A549 (cell line): ENCODE measurements at places on chromosomes 2 and 18. TPM values are rescaled to one million over a fixed set of nuclear protein-coding genes. Genes with fewer than 3 reads are reported as not detected.

LTBP1 gene
- polyA plus RNA-seq, result 17.6 to 24.2 TPM (median 23.8 TPM) in 3 replicates

ASB18 gene
- not detected in 3 replicates for polyA plus RNA-seq

GRCh38 chr18:48838921-48839818 is 111.6 kb downstream of the SMAD7 start:
- peak; percentile 45 for DNase-seq

DSG4 gene
- not detected in 3 replicates for polyA plus RNA-seq

GRCh38 chr2:112705575-112705974 is 15.2 kb upstream of the NT5DC4 start:
- no peak for DNase-seq

DNA sequence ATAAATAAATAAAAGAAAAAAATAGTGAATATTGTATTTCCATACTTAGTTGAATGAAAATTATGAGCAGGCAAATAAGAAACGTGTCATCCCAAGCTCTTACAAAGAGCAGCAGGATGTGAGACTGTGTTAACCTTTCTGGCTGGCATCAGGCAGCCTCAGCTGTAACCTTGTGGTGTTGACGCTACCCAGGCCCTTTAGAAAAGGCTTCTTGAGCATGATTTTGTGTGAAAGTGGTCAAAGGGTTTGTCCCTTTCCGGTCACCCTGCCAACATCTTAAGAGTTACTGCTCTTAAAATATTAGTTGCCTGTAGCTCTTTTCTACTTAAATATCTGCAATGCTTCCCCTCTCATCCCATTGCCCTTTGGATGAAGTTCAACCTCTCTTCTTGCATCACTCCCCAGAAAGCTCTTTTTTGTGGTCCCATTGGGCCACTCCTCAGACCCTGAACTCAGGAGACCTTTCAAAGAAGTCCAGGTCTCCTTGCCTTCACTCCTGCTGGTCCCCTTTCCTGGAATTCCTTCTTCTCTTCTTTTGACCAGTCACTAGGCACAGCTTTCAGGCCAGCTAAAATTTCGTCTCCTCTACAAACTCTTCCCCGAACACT is 35.0 kb downstream of the RHOB start:
- no peak for DNase-seq

DNA sequence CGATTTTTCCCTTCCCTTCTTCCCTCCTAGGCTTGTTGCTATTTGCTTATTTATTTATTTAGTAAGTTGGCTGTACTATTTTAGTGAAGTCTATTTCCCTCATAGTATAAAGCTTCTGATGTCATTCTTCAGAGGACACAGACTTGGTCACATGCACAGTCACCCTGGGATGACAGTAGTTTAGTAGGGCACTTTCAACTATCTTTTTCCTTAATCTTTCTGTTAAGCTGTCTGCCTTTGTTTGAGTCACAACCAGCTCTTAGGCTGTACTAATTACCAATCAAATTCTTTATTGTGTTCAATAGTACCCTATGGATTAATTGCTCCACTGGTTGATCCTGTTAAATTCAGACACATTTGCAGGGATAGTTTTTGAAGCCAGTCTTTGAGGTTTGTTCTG is 26.9 kb upstream of the RAB31 start:
- DNase-seq, result no peak

DNA sequence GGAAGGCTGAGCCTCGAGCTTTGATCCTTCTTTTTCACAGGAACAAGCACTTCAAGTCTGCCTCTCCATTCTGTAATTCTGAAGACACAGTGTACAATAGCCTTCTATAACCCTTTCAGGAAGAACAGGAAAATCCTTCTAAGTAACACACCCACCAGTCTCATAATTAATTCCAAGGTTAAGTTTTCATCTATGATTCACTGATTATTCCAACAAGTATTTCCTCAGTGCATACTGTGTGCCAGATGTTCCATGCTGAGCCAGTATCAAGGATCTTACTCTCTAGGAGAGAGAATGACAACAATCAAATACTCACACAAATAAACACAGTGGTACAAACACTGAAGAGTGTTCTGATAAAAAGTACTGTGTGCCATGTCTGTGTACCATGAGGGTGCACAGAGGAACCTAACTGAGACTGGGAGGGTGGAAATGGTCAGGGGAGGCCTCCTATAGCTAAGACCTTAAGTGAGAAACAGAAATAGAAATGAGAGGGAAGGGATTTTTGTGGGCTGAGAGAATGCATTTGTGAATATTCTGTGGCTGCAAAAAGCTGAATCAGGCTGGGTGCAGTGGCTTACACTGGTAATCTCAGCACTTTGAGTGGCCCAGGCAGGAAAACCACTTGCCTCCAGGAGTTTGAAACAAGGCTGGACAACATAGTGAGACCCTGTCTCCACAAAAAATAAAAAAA is 7.3 kb upstream of the MTLN start:
- no peak for DNase-seq

- no peak for DNase-seq
Measured at GRCh38 chr2:20384953-20385352, 34.3 kb upstream of the PUM2 start.

DNA sequence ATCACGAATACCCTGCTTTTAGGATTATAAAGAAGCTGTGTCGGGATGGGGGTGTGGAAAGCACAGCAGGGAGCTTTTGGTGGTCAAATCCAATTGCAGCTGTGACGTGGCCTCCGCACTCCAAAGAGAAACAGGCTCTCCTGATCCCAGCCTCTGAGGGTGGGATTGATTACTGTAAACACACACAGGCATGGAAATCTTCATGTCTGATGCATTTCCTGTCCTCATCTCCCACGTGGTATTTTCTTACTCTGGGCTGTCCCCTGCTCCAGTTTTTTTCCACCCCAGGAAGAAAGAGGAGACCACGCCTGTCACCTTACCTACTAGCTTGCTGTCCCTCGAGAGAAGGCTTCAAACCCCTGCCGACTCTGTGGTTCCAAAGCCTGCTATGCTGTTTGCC is 22.7 kb downstream of the RNF152 start:
- DNase-seq, result no peak

CABYR gene
- 14.8 to 17.7 TPM (median 15.2 TPM) in 3 replicates for polyA plus RNA-seq

DNA sequence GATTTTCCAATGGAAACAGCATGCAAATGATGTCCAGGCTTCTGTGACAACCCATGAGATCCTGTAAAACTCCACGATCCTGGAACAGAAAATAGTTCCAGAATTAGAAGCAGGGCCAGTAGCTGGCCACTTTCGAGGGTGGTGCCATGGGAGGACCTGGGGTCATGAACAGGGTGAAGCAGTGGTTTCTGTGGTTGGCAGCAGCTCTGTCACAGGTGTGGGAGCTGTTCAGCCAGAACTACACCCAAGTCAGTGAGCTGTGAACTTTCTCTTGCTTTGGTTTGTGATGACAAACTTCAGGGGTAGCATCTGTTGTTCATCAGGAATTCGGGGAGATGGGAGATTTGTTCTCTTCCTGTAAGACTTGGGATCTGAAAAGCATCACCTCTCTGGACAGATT is 314.4 kb upstream of the NT5C1B start:
- DNase-seq, result no peak

DNA sequence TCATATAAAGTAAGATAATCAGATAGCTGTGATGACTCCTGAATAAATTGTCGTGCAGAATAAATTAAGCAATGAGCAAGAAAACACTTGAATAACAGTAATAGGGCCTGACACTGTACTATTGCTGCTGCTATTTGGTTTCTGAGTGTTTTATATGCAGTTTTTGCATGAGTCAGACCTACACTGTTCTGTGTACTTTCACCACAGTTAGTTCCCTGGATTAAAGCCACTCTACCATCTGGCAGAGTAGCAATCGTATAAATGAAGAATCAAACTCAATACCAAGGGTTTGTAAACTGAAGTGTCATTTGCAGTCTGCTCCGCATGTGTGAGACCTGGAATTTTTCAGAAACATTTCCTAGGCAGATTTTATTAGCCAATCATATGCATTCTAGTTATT is 398.6 kb upstream of the CDH7 start:
- no peak for DNase-seq

- DNase-seq, result no peak
Measured at GRCh38 chr2:72619626-72620025, 206.2 kb downstream of the EXOC6B start.

PLGLB2 gene
- 0.51 to 0.76 TPM (median 0.59 TPM) in 3 replicates for polyA plus RNA-seq

DNA sequence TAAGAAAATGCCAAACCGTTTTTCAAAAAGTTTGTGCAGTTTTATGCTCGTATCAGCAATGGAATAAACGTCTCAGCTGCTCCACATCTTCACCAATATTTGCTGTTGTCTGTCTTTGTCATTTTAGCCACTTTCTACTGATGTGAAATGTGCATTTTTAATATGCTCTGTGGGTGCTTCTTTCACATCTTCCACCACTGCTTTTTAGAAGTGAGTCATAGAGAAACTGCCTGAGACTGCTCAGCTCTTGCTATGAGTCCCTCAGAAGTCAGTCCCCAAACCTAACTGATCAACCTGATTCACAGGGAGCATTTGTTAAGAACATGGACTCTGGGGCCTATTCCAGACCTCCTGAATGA is 41.0 kb upstream of the EPC2 start:
- DNase-seq, result no peak

- DNase-seq, result no peak
Measured at GRCh38 chr18:45764000-45764686, 40.2 kb downstream of the SLC14A1 start.

DNA sequence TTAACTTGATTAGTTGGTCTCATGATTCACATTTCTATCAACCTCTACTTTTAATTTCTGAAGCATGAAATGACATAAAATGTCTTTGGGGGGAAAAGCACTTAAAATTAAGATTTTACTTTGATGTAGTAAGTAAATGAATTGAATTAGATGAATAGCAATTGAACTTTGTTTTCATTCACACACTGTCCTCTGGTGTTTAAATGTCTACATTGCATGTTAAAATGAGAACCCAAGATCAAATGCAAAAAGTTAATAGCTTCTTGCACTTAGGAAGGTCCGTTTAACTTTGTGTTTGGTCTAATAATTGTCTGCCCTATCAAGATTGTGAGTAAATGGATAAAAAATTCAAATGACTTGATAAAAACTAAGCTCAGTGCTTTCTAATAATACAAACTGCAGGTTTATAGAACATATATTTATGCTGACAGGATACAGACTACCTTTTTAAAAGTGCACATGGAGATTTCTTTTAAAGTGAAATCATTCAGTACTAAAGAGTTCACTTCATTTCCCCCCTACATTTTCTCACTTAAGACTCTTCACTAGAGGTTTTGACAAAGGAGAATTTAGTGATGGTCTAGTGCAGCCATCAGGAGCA is 156.2 kb upstream of the NABP1 start:
- peak; percentile 51 for DNase-seq

DNA sequence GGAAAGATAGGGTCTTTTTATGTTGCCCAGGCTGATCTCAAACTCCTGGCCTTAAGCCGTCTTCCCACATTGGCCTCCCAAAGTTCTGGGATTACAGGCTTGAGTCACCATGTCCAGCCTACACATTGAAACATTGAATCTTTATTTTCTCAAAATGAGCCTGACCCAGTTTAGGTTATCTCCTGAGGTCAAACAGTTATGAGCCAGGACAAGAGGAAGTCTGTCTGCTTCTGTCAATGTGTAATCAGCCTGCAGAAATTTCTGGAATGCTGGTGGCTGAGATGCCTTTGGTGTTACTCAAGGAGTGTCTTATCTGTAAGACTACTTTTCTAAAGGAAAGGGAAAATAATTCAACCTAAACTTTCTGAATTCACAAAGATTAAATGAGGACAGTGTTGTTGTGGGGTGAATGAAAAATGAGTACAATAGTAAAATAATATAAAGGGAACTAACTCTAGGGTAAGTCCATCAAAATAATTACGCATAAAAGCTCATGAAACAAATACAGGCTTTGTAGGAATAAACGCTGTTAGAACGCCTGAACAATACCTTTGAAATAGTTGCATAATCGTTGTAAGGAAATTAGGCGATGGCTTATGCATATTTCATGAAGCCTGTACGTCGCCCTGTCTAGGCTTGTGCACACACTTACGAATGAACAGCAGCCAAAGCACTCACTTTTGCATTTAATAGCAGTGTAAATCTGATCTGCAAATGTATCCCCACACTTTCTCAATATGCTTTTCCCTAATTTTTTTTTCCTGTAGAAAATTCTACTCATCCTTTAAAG is 260.8 kb downstream of the RDH14 start:
- peak; percentile 10 for DNase-seq

TSPYL6 gene
- not detected in 3 replicates for polyA plus RNA-seq

GRCh38 chr2:126769118-126769517 is 113.2 kb downstream of the GYPC start:
- no peak for DNase-seq

DNA sequence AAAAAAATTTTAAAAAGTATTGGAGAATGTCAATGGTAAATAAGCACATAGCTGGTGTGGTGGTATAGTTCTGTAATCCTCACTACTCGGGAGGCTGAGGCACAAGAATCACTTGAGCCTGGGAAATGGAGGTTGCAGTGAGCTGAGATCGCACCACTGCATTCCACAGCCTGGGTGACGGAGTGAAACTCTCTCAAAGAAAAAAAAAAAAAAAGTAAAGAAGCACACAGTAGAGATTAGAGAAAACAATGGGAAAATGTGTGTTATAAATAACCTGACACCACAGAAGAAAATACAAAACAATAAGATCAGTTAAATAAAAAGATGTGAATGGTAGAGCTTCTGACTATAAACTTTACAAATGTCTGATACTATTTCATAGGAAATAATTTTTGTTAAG is 163.7 kb upstream of the WDSUB1 start:
- no peak for DNase-seq

ABCG8 gene
- not detected in 3 replicates for polyA plus RNA-seq

KDSR gene
- 10.4 to 14.2 TPM (median 13.6 TPM) in 3 replicates for polyA plus RNA-seq

HOXD9 gene
- polyA plus RNA-seq, result 0.94 to 1.7 TPM (median 1.0 TPM) in 3 replicates

- DNase-seq, result no peak
Measured at GRCh38 chr2:229081411-229081810, 189.7 kb downstream of the PID1 start.

KRTCAP3 gene
- polyA plus RNA-seq, result 0.68 to 0.92 TPM (median 0.79 TPM) in 3 replicates

- DNase-seq, result no peak
Measured at GRCh38 chr2:223648755-223649154, 46.6 kb upstream of the SCG2 start.

REG3A gene
- polyA plus RNA-seq, result not detected in 3 replicates

GRCh38 chr2:27809761-27810241 is 38.3 kb downstream of the MRPL33 start:
- peak; percentile 32 for DNase-seq

CIB4 gene
- 0.30 to 0.76 TPM in 2 of 3 replicates, not detected in the other for polyA plus RNA-seq

- DNase-seq, result no peak
Measured at GRCh38 chr2:139964721-139965440, 1184.7 kb upstream of the NXPH2 start.

DNA sequence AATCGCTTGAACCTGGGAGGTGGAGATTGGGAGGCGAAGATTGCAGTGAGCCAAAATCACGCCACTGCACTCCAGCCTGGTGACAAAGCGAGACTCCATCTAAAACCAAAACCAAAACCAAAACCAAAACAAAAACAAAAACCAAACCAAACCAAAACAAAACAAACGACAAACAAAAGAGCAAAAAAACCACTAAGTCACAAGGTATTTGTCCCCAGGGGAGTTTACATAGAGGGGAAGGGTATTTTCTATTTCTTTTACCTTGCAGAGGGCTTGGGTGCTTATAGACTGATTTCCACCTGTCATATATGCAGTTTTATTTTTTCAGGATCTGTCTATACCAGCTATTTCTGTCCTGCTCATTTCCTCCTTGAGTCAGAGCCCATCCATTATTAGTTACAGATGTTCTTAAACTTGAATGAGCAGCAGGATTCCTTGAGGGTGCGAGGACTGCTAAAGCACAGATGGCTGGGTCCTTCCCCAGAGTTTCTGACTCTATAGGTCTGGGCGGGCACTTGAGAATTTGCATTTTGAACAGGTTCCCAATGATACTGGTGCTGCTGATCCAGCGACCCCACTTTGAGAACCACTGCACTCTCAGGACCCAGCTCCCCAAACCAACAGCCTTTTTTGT is 102.2 kb upstream of the UXS1 start:
- DNase-seq, result no peak

FAM110C gene
- 0.04 to 0.17 TPM (median 0.08 TPM) in 3 replicates for polyA plus RNA-seq
